NAMALWA (cell line): ENCODE measurements at places on chromosomes 13 and 19.

GRCh38 chr19:39403331-39404312 is 3.0 kb upstream of the ZFP36 start:
- DNase-seq: peak; percentile 72

- no peak for DNase-seq
Measured at GRCh38 chr13:37127691-37128241, 22.3 kb upstream of the CSNK1A1L start.

DNA sequence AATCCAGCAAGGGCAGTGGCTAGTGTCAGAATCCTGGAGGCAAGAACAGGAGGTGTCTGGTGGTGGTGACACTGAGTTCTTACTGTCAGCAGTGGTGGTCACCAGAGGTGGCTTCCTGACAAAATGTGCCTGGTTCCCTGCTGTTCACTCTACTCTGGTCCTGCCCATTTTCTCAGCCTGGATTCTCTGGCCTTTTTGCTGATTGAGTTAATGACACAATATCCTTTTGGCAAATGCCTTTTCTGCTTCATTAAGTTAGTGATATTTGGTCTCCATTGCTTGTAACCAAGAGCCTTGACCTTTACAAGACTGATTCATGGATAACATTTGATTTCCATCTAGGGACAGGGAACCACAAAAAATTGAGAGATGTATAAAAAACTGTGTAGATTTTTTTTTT is 51.1 kb downstream of the RFC3 start:
- no peak for DNase-seq

DNA sequence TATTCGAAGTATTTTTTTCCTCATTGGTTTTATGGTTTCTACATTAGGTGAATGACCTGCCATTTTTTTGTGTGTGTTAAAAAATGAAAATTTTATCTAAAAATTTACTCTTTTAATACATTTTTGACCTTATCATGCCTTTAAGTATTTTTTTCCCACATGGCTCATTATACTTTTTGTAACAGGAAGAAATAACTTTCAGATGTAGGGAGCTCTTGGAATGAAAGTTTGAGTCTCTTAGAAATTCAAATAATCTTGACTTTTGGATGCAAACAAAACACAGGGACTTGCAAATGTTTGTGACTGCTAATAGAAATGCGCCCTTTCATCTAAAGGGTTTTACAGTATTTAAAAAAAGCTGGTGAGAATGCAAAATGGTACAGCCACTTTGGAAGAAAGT is 457.9 kb downstream of the KLF5 start:
- no peak for DNase-seq

DNA sequence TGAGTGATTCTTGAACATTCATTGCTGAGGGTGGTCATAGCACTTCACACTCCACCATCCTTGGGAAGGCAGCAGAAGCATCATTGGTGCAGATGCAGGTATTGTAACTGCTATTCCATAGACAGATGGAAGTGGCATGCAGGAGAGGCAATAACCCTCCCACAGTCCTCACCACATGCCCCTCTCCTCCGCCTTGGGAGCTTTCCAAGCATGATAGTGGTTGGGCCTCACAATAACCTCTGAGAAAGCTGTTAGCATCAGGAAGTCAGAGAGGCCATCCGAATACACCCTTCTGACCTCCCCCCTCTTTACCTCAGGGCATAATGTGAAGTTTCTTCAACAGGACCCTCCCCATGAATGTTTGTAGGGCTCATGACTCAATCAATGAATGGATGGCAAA is 177.9 kb downstream of the KATNAL1 start:
- no peak for DNase-seq

DNA sequence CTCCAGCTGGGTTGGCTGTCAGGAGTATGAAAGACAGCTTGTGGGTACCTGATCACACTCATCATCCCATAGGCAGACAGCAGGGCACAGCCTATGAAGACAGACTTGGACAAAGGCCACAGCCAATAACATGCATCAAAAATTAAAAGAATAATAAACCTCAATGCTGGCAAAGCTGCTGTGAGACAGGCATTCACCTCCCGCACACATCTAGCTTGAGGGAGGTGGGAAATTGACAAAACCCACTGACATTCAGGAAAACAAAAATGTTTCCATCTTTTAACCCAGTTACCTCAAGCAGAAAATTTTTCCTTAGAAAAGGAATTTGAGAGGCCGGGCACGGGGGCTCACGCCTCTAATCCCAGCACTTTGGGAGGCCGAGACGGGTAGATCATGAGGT is 14.4 kb downstream of the IL12RB1 start:
- DNase-seq: no peak

DNA sequence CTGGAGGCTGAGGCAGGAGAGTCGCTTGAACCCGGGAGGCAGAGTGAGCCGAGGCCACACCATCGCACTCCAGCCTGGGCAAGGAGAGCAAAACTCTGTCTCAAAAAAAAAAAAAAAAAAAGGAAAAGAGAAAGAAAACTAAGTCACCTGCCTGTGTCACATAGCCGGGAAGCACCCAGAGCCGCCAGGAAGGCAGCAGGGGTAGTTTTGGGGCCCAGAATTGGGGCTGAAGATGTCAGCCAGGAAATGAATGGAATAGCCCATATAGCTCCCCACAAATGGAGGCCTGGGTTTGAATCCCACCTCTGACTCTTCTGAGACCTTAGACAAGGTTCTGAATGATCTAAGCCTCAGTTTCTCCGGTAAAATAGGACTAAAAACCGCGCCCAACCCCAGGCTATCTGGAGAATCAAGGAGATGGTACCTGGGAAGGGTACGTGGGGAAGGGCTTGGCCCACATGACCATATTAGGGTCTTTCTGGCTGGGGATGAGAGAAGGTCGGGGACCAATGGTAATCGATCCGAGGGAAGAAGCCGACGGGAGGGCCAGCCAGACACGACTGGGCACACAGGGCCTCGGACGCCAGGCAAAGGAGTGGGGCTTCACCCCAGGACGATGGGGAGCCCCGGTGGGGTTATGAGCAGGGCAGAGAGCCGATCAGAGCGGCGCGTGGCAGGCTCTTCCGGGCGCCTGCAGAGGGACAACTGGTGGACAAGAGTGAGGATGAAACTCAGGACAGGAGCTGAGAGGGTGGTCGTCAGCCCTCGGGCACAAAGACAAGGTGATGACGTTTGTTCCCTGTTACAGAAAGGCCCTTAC is 14.4 kb downstream of the CCDC124 start:
- peak; percentile 31 for DNase-seq

- no peak for DNase-seq
Measured at GRCh38 chr19:30734669-30735068, 362.5 kb downstream of the ZNF536 start.

- DNase-seq: no peak
Measured at GRCh38 chr13:32821149-32821688, 195.0 kb upstream of the KL start.

- no peak for DNase-seq
Measured at GRCh38 chr19:38942471-38943181, 11.9 kb downstream of the MRPS12 start.

GRCh38 chr19:16659832-16660708 is at the start of gene SMIM7:
SMIM7 (minus strand) TSS chr19:16660144; CDS start chr19:16660110, 34 bp downstream.
- DNase-seq: peak; percentile 99

DNA sequence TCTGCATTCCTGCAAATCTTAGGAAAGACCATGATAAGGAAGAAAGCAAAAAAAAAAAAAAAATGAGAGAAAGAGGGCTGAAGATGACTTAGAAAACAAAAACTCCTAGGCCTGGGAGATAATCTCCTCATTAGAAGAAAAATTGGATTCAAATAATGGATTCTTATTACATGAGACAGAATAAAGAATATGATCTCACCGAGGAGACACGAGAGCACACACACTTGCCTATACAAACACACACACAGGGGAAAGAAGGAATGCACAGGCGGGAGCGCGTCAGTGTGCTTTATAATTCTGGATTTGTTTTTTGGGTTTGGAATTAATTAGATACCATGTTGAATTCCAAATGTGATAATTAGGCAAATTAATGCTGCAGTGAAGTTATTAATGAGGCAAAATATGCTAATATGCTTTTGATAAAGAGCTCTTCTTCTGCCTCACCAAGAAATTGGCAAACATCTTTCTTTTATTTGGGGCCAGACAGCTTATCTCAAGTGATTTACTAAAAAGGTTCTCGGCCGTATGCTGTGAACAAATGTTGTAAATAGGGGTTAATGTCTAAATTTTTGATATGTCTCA is 36.1 kb upstream of the PCDH8 start:
- DNase-seq: no peak

- no peak for DNase-seq
Measured at GRCh38 chr19:4372165-4373012, 28.0 kb downstream of the SH3GL1 start.
